ENCODE measurements at places on chromosomes 13 and 19. TPM values are rescaled to one million over a fixed set of nuclear protein-coding genes. Genes with fewer than 3 reads are reported as not detected.

The BCL2L12 gene
- 70.9 TPM for total RNA-seq

The ZNF610 gene
- 1.8 TPM for total RNA-seq

The PEAK3 gene
- not detected for total RNA-seq

The ERCC5 gene
- total RNA-seq = 48.8 TPM

The HSPB6 gene
- total RNA-seq = not detected

The MZF1 gene
- 14.0 TPM for total RNA-seq

The DPF1 gene
- 1.1 TPM for total RNA-seq

- DNase-seq = no peak
- no peaks in the 10 kb centered on the region for H3K4me1 ChIP-seq
- no peak overlapping the region for H3K27ac ChIP-seq
- no peaks in the 10 kb centered on the region for H3K27me3 ChIP-seq
- H3K4me3 ChIP-seq = no peak overlapping the region
Observed at GRCh38 chr13:69935043-69935442, 172.6 kb upstream of the ATXN8OS start.

DNA sequence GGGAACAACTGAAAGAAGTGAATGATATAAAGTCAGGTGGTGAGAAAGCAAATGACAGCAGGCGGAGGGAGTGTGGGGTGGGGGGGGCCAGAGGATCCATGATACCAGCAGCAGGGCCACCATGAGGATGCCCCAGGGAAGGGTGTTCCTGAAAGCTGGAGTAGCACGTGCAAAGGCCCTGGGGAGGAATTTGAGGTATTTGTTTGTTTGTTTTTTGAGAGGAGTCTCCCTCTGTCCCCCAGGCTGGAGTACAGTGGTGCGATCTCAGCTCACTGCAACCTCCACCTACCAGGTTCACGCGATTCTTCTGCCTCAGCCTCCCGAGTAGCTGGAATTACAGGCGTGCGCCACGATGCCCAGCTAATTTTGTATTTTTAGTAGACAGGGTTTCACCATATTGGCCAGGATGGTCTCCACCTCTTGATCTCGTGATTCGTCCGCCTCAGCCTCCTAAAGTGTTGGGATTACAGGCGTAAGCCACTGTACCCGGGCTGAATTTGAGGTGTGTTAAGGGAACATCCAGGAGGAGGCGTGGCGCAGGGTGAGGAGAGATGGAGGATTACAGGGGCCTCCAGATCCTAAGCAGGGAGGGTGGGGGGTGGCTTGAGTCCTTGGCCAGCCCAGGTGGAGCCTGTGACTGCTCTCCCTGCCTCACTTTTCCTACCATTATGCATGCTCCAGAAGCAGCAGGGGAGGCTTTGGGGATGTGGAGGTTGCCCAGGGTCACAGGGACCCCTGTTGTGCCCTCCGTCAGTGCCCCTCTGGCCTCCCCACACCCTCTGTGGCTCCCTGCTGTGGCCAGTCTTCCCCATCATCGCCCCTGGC, 12.4 kb upstream of the JUND start:
- no peaks in the 10 kb centered on the region for H3K36me3 ChIP-seq
- H3K27ac ChIP-seq = peak overlapping the region; percentile 99
- H3K4me3 ChIP-seq = peak overlapping the region; percentile 86
- no peak for DNase-seq
- peaks cover 52% of the 10 kb centered on the region for H3K4me1 ChIP-seq

GRCh38 chr19:43729919-43730318, 14.0 kb downstream of the IRGC start:
- no peaks in the 10 kb centered on the region for H3K4me1 ChIP-seq
- peaks cover 36% of the 10 kb centered on the region for H3K36me3 ChIP-seq
- H3K4me3 ChIP-seq = no peak overlapping the region

DNA sequence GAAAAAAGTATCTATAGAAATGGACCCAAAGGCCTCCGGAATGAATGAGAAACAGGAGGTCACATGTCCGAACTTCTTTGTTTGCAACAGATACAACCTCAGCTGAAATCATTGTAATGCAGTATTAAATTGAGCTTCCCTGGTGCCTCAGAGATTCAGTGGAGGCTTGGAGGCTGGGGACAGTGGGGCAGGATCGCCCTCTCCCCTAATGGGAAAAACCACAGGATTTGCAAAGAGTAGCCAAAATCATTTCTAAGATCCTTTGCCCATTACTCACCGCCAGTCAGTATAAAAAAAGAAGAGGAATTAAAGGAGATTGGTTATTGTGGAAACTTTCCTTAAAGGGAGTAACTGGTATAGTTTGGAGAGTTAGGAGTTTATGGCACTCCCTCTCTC, 30.4 kb upstream of the IRS2 start:
- H3K27me3 ChIP-seq = no peaks in the 10 kb centered on the region
- H3K4me1 ChIP-seq = no peaks in the 10 kb centered on the region
- no peaks in the 10 kb centered on the region for H3K36me3 ChIP-seq

- no peaks in the 10 kb centered on the region for H3K36me3 ChIP-seq
- no peak for DNase-seq
Observed at GRCh38 chr19:54630782-54631181, 498 bp downstream of the LILRB1 start.

DNA sequence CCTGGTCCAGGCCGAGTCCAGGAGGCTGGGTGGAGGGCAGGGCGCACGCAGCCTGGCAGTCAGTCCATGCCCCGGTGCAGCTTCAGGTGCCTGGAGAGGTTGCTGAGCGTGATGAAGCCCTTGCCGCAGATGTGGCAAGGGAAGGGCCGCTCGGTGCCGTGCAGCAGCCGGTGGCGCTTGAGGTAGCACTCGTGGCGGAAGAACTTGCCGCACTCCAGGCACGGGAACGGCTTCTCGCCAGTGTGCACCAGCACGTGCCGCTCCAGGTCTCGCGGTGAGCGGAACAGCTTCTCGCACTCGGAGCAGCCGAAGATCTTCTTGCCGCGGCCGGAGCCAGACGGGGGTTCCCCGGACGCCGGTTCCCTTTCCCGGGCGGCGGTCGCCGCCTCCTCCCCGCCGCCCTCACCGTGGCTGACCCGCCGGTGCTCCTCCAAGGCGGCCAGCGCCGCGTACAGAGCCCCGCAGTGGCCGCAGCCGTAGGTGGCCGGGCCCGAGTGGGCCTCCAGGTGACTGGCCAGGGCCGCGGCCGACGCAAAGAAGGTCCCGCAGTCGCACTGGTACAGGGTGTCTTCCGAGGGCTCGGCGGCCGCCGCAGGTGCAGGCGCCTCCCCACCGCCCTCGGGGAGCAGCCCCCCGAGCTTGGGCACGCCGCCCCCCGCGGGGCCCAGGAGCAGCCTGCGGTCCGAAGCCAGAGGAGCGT, 6.8 kb downstream of the FIZ1 start:
- H3K27me3 ChIP-seq = no peaks in the 10 kb centered on the region
- no peak for DNase-seq
- H3K4me1 ChIP-seq = peaks cover 7% of the 10 kb centered on the region
- peaks cover 12% of the 10 kb centered on the region for H3K36me3 ChIP-seq
- H3K27ac ChIP-seq = no peak overlapping the region

- no peak overlapping the region for H3K27ac ChIP-seq
- H3K36me3 ChIP-seq = no peaks in the 10 kb centered on the region
- H3K4me1 ChIP-seq = no peaks in the 10 kb centered on the region
- H3K27me3 ChIP-seq = no peaks in the 10 kb centered on the region
Observed at GRCh38 chr19:11164879-11165406, 9.4 kb upstream of the SPC24 start.

DNA sequence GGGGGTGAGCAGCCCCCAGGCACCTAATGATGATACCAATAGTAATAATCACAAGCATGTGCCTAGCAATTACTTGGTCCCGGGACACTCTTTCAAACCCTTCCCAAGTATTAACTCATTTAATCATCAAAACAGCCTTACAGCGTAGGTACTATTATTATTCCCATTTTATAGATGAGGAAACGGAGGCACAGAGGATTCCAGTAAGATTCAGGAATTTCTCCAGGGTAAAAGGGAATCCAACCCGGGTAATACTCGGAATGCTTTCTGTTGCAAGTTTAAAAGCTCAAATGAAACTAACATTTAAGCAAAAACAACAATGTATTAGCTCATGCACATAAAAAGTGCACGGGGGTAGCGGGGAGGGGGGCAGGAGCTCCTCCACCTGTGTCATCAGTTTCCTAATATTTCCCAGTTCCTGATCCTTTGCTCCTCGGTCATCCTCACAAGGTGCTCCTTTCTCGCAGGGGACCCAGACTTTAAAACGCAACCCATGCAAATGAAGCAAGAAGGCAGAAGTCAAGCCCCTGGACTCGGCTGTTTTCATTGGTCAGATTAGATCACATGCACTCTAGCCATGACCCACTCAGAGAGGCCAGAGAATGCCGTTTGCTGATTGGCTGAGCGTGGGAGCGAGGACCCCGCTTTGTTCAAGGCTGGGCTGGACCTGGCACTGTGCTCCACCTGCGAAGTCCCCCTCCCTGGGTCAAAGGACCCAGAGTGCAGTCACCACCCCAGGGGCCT, 38.3 kb upstream of the C19orf12 start:
- no peak overlapping the region for H3K27ac ChIP-seq
- peaks cover 5% of the 10 kb centered on the region for H3K27me3 ChIP-seq

DNA sequence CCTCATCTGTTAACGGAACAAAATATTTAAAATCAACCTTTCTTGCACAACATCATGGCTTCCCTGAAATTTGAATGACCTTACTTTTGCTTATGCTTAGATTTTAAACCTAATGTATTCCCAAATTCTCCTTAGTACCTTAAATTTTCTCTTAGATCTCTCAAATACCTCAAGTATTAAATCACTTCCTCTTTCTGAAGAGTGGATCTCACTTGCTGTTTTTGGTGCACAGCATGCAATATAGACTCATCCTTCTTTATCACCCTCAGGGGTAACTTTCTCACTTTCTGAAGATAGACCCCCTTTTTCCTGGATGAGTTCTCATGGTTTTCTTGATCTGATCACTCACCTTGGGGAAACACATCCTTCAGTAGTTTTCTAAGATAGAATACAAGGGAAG, 871.7 kb downstream of the DACH1 start:
- no peaks in the 10 kb centered on the region for H3K27me3 ChIP-seq
- H3K4me3 ChIP-seq = no peak overlapping the region

DNA sequence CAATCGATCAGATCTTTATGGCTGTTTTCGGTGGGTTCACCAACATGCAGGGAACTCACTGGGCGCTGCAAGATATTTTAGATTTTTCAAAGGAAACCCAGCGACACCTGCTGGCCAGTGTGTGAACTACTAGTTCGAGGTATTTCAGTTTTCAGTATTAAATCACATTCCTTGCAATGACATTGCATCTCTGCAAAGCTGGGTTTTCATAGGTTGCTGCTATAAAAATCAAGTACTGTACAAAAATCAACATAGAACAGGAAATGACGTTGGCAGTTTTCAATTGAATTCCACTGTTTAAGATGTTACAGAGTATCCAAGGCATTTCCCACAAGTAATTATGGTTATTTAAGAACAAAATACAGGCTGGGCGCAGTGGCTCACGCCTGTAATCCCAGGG, 17.6 kb downstream of the LIG1 start:
- no peaks in the 10 kb centered on the region for H3K4me1 ChIP-seq
- peak; percentile 47 for DNase-seq
- H3K27ac ChIP-seq = no peak overlapping the region
- H3K27me3 ChIP-seq = no peaks in the 10 kb centered on the region
- peaks cover 6% of the 10 kb centered on the region for H3K36me3 ChIP-seq

DNA sequence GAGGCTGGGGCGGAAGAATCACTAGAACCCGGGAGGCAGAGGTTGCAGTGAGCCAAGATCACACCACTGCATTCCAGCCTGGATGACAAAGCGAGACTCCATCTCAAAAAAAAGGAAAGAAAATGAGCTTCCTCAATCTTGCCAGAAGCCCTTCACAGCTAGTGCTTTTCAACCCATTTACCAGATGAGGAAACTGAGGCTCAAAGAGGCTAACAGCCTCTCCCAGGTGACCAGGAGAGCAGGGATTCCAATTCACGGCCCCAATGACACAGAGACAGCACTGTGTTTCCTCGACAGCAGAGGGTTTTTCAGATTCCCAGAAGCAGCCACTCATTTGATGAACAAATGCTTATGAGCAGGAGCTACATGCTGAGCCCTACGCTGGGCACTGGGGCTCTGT, 3.2 kb downstream of the UPK1A start:
- no peaks in the 10 kb centered on the region for H3K4me1 ChIP-seq
- H3K4me3 ChIP-seq = no peak overlapping the region
- no peak overlapping the region for H3K27ac ChIP-seq
- peaks cover 12% of the 10 kb centered on the region for H3K27me3 ChIP-seq
- no peaks in the 10 kb centered on the region for H3K36me3 ChIP-seq

DNA sequence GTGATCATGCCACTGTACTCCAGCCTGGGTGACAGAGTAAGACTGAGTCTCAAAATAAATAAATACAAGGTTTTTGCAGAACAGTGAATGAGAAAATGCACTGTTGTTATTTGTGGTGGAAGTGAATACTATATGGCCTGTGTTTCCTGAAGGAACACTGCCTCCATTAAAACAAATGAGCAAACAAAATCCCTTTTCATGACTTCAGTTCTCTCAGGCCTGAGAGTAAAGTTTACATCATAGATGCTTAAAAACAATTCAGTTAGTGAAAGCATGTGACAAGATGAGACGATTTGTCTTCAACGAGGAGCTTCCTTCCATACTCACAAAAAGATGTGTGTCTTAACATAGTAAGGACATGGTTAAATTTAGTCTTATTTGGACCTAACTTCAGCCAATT, 14.4 kb downstream of the SPINT2 start:
- H3K4me1 ChIP-seq = no peaks in the 10 kb centered on the region
- no peaks in the 10 kb centered on the region for H3K27me3 ChIP-seq
- H3K4me3 ChIP-seq = no peak overlapping the region
- no peak for DNase-seq
- no peak overlapping the region for H3K27ac ChIP-seq
- H3K36me3 ChIP-seq = no peaks in the 10 kb centered on the region

DNA sequence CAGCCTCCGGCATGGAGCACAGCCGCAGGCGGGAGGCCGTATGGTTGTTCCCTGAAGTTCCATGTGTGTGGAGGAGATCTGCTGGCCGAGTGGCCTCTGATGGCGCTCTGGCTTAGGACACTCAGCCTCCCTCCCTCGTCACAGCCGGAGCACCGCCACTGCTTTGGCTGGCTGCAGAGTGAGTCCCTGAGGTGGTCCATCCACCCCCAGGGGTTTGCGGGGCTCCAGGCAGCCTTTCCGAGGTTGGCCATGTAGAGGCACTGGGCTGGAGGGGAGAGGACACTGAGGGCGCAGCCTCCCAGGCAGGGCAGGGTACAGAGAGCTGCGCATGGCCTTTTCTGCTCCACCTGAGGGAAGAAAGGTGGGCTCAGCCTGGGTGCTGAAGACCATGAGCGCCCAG, 19.8 kb upstream of the NPAS1 start:
- no peak for DNase-seq
- H3K27ac ChIP-seq = no peak overlapping the region
- H3K27me3 ChIP-seq = no peaks in the 10 kb centered on the region

- H3K4me3 ChIP-seq = no peak overlapping the region
- H3K36me3 ChIP-seq = no peaks in the 10 kb centered on the region
Observed at GRCh38 chr13:64471916-64472315, 2758.2 kb downstream of the PCDH9 start.

- H3K4me3 ChIP-seq = no peak overlapping the region
- no peaks in the 10 kb centered on the region for H3K27me3 ChIP-seq
Observed at GRCh38 chr19:33960566-33960965, 163.9 kb downstream of the KCTD15 start.

GRCh38 chr13:32587811-32588170, 1.5 kb downstream of the PDS5B start:
- H3K36me3 ChIP-seq = no peaks in the 10 kb centered on the region
- H3K27ac ChIP-seq = peak overlapping the region; percentile 60
- DNase-seq = no peak
- peaks cover 18% of the 10 kb centered on the region for H3K4me1 ChIP-seq
- peak overlapping the region; percentile 89 for H3K4me3 ChIP-seq

Measured in CD8-positive, alpha-beta memory T cell (primary cell).